ENCODE measurements at places on chromosomes 7 and 10.

GRCh38 chr10:76981251-76981650 is 656.4 kb downstream of the KCNMA1 start:
- no peak for DNase-seq

- no peak for DNase-seq
These were observed 23.2 kb upstream of the BTRC start for GRCh38 chr10:101330631-101331225.

DNA sequence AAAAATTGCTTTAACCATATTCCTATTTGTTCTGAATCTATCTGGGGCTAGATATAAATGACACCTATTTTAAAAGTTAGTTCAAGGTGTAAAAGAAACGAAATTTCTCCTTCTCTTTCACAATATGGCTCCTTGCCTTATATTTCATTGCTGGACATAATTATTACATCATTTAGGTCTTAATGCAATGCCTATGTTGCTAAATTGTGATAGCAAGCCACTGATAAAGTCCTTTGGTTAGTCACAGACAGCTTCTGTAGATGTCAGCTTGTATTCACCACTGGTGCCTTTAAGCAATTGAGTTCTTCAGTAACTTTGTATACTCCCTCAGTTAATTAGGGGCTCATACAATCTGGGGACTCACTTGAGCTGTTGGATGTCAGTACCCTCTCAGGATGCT is 1236.6 kb downstream of the GATA3 start:
- DNase-seq, result no peak

DNA sequence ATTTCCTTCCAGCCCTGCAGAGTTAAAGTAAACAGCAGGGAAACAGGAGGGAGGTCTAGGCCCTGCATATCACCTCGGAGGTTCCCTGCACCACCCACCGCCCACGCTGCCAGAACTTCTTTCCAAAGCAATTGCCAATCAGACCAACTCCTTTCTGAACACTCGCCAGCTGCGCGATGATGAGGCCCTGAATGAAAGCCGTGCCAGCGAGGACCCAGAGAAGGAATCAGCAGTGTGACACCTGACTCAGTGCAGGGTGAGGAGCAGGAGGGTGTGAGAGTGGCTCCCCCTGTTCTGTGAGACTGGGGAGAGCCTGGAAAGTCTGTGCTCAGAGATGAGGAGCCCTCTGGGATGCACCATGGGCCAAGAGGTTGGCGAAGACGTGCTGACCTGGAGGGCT is 3.3 kb upstream of the TCERG1L start:
- no peak for DNase-seq

- DNase-seq, result no peak
These were observed 27.5 kb downstream of the KIF5B start for GRCh38 chr10:32028710-32029109.

- no peak for DNase-seq
These were observed 19.6 kb downstream of the FRMPD2 start for GRCh38 chr10:48254750-48255512.

DNA sequence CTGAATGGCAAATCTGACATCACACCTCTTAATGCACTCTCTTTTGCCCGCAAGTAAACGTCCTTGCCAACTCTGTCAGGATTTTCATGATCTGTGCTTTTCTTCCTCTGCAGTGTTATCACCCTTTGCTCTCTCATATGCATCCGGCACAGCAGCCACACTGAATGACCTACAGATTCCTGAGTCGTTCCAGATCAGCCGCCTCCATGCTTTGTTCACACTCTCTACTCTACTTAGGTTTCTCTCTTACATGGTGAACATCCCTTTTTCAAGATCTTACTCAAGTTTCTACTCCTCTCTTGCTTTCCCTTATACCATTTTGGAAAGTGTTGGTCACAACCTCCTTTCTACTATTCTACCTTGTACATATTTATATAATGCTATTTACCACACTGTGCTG is 127.7 kb upstream of the AOAH start:
- peak; percentile 42 for DNase-seq

DNA sequence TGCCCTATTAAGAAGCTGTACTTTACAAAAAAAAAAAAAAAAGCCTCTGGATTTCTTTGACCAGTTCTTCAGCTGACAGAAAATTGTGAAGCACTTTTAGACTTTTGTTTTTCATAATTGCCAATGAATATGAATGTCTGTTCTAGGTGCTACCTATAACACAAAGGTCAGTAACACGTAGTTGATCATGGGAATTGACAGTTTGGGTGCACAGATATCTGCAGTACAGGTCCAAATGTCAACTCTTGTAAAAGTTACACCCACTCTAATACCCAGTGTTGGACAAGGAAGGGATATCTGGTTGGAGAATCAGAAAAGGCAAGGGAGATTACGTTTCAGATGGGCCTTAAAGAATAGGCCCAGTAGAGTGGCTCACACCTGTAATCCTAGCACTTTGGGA is 1.8 kb downstream of the REEP3 start:
- DNase-seq, result no peak

DNA sequence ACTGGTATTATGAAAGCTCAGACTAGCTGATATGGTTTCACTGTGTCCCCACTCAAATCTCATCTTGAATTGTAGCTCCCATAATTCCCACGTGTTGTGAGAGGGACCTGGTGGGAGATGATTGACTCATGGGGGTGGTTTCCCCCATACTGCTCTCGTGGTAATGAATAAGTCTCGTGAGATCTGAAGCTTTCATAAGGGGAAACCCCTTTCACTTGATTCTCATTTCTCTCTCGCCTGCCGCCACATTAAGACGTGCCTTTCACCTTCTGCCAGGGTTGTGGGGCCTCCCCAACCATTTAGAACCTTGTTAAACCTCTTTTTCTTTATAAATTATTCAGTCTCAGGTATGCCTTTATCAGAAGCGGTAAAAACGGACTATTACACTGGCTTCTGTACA is 40.3 kb downstream of the COL13A1 start:
- no peak for DNase-seq

DNA sequence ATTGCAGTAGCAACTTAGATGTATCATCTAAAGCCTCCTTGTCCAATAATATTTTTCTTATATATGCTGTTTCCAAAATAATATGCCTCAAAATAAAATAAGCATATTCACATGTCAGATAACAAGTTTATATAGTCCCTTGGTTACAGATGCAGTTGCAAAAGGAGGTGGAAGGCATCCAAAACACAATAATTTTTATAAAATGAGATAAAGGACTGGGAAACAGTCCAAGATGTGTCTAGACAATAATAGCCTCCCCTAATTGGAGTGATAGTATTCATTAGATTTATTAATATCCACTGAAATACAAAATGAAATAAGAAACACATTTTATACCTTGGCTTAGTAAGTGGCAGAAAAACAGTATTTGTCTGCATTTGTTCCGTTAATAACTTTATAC is 30.3 kb downstream of the BCAP29 start:
- DNase-seq, result no peak

DNA sequence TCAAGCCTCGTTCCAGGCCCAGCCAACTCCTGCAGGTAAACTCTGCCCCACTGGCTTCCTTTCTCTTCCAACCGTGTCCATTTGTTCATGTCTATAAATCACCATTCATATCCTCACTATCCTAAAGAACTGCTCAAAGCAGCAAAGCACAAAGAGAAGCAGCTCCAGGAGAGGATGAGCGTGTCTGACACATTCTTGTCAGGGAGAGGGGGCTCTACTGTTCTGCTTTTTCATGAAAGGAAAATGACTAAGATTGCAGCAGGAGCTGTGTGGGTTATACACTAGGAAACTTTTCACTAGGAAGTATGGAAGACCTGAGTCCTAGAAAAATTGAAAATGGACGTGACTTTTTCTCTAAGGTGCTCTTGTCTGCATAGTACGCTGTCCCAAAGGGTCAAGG is 16.7 kb downstream of the AGFG2 start:
- no peak for DNase-seq

DNA sequence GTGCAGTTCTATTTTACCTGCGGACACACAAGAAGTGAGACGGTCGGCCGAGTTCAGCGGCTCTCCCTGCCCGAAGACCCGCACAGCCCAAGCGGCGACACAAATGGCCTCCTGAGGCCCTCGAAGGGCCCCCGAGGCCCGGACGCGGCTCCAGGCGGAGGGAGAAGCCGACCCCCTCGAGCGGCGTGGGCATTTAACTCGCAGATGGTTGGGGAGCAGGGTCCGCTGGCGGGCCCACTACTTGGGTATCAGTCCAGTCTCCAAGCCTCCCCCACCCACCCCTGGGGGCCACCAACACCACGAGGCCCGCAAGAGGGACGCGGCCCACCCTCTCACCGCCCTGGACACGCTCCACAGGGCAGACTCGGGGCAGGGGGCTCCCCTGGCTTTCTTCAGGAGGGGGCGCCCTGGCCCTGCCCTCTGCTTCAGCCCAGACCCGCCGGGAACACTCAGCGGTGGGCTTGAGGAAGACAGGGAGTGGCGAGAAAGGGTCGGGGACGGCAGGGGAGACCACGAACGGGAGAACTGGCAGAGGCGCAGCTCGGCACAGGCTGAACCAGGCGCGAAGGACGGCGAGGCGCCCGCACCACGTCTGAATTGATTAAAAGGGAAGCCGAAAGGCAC is 1.7 kb downstream of the IGF2BP3 start:
- DNase-seq, result peak; percentile 34

GRCh38 chr10:119540038-119540437 is 2.5 kb downstream of the RGS10 start:
- no peak for DNase-seq

GRCh38 chr10:124146483-124146882 is 53.1 kb upstream of the CHST15 start:
- DNase-seq, result no peak

All from stimulated activated CD8-positive, alpha-beta memory T cell treated with anti-CD3 and anti-CD28 coated beads, Interleukin-4, amount 100 ng/mL, for 48 hours (primary cell).